ENCODE measurements at places on chromosomes 1 and 21. TPM values are rescaled to one million over a fixed set of nuclear protein-coding genes. Genes with fewer than 3 reads are reported as not detected.

The EDARADD gene
- 0.25 TPM for total RNA-seq

The CBS gene
- total RNA-seq, result 15.8 TPM

The TMEM54 gene
- 739 TPM for total RNA-seq

DNA sequence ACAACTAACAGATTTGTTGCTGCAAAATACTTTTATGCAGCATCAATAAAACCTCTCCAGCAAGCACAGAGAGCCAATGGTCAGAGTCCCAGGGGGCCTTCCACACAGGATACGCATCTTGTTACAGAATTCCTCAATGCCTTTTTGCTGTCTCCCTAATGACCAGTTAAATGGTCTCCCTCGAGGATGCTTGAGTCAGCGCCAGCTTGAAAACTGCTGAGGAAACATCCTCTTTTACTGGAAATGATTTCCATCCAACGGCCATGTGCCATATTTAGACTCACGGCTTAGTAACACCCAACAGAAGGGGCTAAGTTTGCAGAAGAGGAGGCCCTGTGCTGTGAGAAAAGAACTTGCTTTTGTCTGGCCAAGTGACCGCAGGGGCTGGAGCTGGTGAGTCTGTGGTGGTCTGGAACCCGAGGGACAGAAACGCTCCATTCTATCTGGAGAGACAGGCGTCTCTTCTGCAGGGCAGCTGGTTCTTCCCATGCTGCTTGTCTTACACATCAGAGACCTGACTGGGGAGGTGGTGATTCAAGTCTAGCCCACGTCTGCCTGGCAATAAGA is 496.4 kb downstream of the SETD4 start:
- DNase-seq, result peak; percentile 34

GRCh38 chr1:151912973-151913372 is 3.7 kb upstream of the THEM4 start:
- DNase-seq, result no peak

DNA sequence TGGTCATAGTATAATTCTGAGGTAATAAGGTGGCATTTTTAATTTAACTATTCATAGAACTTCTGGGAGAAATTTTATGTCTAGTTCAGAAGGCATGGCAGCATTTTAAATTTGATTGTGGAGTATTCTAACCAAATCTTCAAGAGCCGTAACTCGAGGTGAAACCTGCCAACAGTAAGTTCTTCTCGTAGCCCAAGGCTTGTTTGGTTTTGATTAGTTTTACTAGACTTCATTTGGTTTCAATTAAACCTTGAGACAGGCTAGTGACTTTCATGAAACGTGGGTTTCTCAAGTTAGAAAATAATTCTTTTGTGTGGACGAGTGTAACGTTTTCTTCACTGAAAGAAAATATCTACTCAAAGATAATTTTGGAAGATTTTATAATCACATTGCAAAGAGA is 395.5 kb downstream of the USP25 start:
- no peak for DNase-seq

GRCh38 chr1:30966690-30967369 is 58.3 kb upstream of the SDC3 start:
- DNase-seq, result no peak

DNA sequence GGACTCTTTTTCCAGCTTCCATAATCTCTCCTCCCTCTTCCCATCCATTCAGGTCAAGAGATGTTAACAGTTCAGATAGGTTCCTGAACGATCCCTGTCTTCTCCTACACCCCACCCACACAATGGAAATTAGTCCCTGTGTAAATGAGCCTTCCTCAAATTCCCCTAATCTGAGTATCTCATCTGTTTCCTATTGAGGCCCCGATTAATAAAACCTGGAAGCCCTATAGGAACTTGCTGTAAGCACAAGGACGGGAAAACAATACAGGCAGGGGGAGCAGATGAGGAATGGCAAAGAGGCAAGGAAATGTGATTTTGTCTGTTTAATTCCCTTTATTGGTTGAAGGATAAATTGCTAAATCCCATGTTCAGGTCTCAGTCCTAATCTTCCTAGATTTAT is 7.1 kb upstream of the GPX7 start:
- no peak for DNase-seq

DNA sequence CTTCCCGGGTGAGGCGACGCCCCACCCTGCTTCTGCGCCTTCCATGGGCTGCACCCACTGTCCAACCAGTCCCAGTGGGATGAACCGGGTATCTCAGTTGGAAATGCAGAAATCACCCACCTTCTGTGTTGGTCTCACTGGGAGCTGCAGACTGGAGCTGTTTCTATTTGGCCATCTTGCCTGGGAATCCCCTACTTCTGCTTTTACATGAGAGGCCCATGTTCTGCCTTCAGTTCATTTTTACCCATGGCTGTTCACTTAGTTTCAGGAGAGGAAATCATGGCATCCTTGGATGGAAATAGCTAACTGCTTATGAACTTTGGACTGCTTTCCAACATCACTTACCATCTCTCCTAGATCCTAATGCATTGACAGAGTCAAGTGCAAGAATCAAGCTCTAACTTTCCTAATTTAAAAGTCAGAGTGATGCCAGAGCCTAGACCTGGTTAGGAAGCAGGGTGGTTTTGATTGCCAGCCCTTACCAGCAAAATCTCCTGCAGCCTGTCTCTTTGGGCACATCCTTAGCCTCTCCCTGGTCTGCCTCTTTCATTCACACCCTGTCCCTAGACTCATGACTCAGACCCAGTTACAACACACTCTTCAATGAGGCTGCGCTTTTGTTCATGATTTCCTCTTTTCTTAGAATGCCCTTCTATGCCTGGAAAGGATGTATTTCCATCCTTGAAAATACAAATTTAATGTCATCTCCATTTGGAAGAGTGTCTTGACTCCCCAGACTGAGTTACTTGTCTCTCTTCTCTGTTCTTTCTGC is 137.2 kb downstream of the KCTD3 start:
- no peak for DNase-seq

- DNase-seq, result no peak
Observed at GRCh38 chr21:29078869-29079767, 5.7 kb upstream of the CCT8 start.

DNA sequence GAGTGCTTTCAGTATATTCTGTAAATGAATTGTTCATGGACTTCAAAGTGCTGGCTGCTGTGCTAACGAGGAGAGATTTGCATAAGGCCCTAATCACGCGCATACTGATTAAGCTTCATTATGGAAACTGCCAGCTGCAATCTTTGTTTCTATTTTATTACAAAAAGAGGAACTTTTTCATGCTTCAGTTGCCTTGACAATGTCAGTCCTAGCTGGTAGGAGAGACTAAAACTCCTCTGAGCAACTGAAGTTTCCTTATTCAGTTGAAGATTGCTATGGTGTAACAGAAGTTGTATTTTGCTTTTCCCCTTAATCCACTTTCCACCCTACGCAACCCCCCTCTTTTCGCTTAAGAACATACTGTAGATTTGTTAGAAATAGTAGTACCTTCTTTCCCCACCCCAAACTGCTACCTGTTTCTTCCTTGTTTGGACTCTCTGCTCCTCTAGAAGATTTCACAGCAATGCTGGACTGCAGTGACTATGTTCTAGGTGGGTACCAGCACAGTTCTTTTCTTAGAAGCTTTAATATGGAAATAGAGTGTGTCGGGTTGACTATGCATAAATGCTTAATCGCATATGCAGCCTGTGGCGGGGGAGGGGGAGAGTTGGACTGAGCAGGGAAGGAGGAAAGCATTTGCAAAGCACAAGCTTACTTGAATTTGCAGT is 108.3 kb downstream of the POU2F1 start:
- DNase-seq, result peak; percentile 44

GRCh38 chr1:220999872-221000863 is 120.9 kb downstream of the HLX start:
- DNase-seq, result peak; percentile 7

DNA sequence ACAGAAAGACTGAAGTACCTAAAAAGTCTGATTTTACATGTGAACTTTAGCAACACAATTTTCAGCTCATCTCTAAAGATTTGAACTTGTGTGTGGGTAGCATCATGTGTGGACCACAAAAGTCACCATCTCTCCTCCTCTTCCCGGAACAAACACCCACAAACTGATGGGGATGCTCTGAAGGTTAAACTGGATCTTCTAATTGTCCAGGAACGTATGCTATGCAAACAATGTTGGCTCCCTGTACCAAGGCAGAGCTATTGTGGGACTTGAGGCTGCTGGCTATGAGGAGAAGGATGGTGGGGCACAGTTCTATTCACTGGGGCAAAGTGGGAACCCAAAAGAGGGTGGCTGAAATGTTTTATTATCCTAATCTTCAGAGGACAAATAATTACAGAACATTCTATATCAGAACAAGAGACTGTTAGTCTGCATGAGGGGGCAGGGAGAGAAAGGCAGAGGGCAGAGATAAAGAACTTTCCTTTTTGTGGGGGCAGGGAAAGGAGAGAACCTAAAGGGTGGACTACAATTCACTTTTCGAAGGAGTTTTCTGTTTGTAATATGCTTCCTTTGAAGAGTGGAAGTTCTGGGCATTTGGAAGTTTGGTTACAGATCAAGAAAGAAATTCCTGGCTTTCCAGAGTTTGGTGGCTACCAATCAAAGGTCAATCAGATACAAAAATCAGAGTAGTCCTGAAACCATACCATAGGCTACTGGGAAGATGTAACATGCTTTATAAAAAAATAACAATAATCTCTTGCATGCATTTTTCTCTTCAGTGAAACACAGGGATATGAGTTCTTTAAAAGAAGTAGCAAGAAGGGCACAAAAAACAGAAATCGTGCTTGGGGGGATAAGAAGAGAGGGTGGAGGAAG is 62.9 kb downstream of the GADD45A start:
- no peak for DNase-seq
